ENCODE measurements at places on chromosomes 6 and 20.

DNA sequence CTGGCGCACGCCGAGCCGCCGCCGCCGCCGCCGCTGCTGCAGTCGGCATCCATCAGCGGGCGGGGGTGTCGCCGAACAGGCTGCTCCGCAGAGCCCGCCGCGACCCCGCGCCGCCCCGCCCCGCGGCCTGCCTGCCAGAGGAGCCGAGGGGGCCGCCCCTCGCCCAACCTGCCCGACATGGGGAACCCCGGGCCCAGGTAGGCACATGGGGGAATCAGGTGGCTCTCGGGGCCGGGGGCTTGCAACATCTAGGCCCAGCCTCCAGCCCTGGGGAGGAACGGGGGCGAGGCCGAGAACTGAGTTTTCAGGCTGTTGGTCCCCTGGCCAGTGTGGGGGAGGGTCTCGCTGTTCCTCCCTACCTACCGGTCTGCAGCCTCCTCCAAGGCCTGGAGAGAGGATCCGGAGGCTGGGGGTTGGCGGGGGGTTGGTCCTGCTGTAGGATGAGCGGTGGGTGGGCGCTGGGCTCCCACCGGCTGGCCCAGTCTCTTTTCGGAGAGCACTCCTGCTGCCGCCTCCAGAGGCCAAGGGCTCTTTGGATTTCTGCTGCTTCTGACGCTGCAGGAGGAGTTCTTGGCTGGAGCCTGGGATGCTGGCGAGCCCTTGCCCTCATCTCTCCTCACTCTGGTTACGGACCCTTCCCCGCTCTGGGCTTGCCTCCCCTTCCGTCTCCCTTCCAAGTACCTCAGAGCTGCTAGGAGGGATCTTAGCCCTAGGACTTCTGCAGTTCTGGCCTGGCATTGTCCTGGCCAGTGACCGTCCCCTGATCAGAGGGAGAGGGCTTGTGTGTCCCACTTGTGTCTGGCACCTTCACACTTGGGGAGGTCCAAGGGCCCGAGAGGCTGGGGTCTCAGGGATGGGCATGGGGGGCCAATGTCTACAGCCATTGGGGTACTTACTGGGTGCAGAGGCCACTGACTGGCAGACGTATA, at the start of gene EPB41L1:
EPB41L1 (plus strand) TSS at position 41 of the 929 bp plus-strand sequence. CDS start 19,038 bp downstream, outside the sequence.
- no peak for DNase-seq

DNA sequence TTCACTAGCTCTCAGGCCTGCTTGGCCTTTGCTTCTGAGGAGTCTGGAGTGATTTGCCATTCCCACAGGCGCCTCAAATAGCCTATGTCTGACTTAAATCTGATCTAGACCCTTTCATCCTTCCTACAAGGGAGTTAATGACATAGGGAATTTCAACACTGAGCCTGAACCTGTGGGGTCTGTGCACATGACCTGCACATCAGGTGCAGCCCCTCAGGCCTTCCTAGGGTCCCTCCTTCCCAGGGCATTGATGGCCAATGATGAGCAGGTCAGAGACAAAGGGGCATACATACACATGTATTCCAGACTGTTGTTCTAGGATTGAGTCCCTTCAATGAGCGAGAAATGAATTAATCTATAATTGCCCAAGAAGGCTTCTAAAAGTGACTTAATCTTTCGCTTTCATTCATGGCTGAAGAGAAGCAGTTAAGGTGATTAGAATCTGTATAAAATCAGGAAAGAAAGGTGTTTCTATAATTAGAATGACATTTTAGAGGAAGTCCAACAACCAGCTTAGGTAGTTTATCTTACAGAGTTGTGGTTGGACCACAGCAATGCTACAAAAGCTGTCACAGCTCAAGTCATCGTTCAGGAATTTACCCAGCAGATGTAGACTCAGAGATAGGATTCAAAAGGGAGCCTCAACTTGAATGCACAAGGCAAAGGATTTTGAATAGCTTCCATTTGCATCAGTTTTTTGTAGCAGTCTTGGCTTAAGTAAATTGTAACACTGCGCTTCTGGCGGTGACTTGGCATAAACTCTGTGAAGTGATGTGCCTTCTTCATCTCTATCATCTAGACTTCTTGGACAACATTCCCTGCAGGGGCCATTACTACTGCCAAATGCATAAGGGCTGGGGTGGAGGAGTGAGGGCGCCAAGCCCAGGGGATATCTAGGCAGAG, 27.0 kb upstream of the TBC1D7 start:
- no peak for DNase-seq

GRCh38 chr6:156231026-156231765, 546.0 kb upstream of the ARID1B start:
- DNase-seq: no peak

DNA sequence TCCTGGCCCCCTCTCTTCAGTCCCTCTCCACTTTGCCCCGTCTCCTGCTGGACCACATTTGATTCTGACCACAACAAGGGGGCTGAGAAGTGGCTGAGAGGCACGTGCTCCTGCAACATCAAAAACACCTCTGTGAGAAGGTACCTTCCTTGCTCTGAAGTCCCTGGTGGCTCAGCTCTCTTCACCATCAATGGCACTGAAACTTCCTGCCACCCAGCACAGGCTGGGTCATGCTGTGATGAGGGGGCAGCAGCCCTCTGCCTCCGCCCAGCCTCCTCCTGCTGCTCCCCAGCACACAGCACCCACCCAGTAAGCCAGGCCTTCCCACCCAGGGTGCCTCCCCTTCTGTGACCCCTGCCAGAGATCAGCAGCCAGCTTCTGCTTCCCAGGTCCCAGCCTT, 10.3 kb downstream of the ZMYND8 start:
- DNase-seq: no peak

DNA sequence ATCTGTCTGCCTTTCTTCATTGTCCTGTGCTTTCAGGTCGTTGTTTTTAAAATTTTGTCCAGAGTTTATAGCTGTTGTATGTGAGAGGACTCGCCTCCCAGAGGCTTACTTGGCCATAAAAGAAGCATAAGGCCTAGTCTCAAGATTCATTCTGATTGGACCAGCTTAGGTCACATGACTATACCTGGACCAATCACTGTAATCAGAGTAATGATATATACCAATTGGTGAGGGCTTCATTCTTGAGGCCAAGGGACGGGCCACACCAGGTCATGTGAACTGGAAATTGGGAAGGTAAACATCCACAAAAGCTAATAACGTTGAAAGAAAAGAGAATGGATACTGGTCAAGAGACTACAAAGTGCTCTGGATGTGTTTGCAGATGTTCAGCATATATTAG, 141.4 kb upstream of the SULF2 start:
- no peak for DNase-seq

- DNase-seq: no peak
These were observed at the start of gene CTSZ for GRCh38 chr20:59006864-59007664. Gene CTSZ (minus strand): TSS chr20:59007254. CDS start chr20:59007128, 126 bp downstream.

- DNase-seq: no peak
These were observed 19.3 kb downstream of the ADA start for GRCh38 chr20:44632103-44632752.

- DNase-seq: no peak
These were observed 6.1 kb upstream of the SIRPD start for GRCh38 chr20:1563598-1563997.

DNA sequence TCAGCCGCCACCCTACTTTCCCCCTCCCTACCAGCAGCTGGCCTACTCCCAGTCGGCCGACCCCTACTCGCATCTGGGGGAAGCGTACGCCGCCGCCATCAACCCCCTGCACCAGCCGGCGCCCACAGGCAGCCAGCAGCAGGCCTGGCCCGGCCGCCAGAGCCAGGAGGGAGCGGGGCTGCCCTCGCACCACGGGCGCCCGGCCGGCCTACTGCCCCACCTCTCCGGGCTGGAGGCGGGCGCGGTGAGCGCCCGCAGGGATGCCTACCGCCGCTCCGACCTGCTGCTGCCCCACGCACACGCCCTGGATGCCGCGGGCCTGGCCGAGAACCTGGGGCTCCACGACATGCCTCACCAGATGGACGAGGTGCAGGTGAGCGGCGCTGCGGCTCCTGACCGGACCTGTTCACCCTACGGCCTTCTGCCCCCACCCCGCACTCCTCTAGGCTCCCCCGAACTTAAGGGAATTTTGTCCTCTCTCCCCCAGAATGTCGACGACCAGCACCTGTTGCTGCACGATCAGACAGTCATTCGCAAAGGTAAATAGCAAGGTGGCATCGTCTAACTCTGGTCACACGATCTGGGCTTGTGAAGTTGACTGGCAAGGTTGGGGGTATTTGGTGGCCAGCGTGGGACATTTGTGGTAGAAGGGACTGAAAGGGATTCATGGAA, 2.3 kb downstream of the TFAP2C start:
- DNase-seq: no peak

DNA sequence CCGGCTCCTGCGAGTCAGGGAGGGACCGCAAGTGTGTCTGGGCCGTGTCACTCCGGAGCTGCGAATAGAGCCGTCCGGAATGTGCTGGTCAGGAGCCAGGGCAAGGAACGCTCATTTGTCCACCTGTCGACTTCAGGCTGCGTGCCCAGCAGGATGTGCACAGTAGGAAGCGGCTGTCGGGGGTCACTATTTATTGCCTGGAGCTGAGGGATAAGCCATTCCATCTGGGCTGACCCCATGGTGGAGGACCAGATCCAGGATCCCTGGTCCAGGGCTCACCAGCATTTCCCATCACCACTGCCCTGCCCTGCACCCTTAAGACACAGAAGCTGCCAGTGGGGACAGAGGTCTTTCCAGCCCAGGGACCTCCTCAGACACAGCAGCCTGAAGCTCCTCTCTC, 14.7 kb downstream of the NTSR1 start:
- DNase-seq: no peak

GRCh38 chr6:163324688-163325389, 89.7 kb upstream of the QKI start:
- no peak for DNase-seq

GRCh38 chr20:10553326-10553984, 118.3 kb downstream of the SLX4IP start:
- DNase-seq: peak; percentile 86

- DNase-seq: no peak
These were observed 10.2 kb downstream of the DNPH1 start for GRCh38 chr6:43219119-43219518.

- no peak for DNase-seq
These were observed 21.2 kb downstream of the RAMACL start for GRCh38 chr6:166565084-166565967.

- DNase-seq: no peak
These were observed 149.8 kb downstream of the SH3BGRL2 start for GRCh38 chr6:79780881-79781280.

- DNase-seq: no peak
These were observed 103.4 kb downstream of the MAP3K4 start for GRCh38 chr6:161094955-161095354.

DNA sequence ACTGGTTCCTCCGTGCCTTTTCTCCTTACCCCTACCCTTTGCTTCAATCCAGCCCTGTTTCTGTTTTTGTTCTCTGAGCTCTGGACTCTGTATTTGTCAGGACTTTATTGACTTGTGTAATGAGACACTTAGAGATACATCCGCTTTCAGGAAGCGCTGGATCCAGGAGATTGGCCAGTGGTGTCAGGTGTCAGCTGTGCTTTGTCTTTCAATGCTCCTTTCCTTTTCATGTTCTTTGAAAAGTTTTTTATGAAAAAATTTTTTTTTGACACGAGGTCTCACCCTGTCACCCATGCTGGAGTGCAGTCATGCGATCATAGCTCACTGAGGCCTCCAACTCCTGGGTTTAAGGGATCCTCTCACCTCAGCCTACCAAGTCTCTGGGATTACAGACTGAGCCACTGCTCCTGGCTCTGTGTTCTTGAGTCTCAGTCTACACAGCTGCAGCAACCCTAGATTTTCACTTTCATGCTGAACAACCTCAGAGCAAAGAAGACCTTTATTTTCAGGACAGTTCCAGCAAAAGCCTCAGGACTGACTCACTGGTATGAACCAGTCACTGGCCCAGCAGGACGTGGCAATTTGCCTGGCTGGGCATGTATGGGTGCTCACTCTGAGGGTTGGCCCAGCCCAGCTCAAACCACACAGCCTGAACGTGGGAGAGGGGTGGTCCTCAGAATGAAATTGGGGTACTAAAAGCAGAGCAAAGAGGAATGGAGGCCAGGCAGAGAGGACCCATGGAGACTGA, 108.5 kb downstream of the DHX35 start:
- no peak for DNase-seq

DNA sequence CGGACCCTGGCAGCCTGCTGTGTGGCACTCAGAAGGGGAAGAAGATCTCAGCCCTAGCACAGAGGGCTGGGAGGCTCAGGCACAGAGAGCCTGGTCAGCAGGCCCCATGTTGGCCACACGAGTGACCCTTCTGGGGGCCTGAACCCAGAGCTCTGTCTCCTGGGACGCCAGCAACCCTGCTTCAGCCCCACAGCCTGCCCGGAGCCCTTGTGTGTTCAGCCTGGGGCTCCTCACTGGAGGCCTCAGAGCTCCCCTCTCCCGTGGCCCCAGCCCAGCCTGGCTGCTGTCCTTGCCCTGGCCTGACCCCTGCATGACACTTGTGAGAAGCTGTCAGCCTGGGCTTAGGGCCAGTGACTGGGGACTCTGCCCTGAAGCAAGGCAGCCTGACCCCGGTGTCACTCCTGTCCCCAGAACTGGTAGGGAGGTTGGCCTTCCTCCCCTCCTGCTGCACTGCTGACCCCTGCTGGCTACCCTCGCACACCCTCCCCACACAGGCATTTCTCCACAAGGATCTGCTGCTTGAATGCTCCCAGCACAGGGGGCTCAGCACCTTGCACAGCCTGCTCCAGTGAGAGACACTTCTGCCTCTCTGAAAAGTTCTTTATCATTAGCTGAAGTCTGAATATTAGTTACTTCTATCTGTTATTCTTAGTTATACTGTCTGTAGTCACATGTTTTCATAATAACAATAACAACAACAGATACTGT, 15.4 kb upstream of the IP6K3 start:
- DNase-seq: peak; percentile 25

GRCh38 chr6:56393615-56394612, 146.5 kb upstream of the COL21A1 start:
- DNase-seq: no peak

GRCh38 chr6:160430751-160431150, 82.6 kb downstream of the SLC22A3 start:
- no peak for DNase-seq

GRCh38 chr20:43921227-43921780, 6.7 kb downstream of the TOX2 start:
- DNase-seq: no peak

- no peak for DNase-seq
These were observed 62.1 kb upstream of the BHLHE23 start for GRCh38 chr20:63068711-63069367.

DNA sequence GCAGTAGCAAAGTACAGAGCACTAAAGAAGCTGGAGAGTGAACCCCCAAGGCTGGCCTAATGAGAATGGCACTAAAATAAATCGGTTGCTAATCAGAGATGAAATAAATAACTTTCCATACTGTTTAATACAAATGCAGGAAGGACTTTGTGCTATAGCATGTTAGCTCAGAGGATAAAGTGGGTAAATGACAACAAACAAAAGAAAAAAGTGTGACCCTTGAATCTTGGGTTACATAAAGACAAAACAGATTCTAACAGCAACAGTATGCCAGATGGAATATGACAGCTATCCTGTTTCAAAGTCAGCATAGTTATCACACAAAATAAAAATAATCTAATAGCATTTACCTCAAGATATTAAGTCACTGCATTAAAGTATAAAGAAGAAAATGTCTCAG, 622.7 kb downstream of the PHF3 start:
- no peak for DNase-seq

- no peak for DNase-seq
These were observed 161.3 kb downstream of the SOX4 start for GRCh38 chr6:21754891-21755290.

Measured in NCI-H748 treated with DMSO at 0.1 percent for 48 hours (cell line).